ENCODE measurements at places on chromosomes 16 and 17.

DNA sequence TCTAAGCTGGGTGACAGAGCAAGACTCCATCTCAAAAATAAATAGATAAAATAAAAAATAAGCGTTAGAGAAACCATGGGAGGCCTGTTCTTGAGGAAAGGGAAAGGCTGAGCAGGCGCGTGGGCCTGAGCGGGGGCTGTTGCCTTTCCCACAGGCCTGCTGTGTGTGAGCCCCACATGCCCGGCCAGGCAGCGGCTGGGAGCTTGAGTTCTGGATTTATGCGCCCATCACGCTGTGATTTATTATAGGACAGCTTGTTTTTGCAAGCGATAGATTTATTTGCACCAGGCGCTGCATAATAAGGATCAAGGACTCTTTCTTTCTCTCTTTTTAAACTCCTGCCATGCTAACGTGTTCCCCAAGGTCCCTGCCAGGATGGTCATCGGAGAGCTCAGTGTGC lies 14.8 kb upstream of the WFDC1 start:
- no peak for DNase-seq

DNA sequence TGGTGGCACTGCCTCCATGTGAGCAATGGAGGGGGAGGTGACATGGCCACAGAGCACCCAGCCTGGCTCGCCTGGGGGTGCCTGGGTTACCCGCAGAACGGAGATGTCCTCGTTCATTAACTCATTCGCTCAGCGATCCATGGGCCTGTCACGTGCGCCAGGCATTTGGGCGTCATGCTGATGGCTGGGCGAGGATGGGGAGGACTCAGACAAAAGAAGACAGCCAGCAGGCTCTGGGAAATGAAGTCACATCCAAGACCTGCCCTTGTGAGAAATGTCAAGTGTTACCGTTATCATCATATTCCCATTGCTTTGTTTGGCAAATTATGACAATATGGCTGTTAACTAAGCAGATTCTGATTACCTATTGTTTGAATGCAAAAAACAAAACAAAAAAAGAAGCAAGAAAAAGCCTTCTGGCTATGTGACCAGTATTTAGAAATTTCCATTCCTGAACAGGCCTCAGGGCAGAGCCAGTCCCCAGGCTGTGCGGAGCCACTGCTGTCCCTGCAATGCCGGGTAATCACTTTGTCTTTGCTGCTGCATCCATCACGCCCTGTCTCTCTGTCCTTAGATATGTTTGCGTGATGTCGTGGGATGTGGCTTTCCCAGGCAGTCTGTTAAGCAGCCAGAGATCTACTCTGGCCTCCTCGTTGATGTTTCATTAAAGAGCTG lies 57.9 kb downstream of the CMIP start:
- DNase-seq: no peak

DNA sequence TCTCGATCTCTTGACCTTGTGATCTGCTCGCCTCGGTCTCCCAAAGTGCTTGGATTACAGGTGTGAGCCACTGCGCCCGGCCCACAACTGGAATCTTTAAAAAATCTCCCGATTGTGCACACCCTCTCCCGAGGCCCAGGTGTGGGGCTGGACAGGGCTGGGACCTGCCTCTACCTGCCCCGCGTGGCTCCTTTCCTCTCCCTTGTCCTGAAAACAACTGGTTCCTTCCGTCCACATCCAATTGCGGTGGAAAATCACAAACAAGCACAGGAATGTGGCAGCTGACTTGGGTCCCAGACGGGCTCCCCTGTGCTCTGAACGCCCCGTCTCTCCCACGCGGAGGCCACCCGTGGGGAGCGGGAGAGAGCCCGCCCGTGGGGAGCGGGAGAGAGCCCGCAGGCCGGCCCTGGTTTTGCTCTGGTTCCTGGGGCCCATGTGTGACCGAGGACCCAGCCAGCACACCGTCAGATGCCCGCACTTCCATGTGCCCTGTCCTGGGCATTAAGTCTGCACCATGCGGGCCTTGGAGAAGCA lies 3.0 kb upstream of the TMEM204 start:
- no peak for DNase-seq

- peak; percentile 50 for DNase-seq
Measured at GRCh38 chr17:35797370-35797769, 1.9 kb upstream of the MMP28 start.

DNA sequence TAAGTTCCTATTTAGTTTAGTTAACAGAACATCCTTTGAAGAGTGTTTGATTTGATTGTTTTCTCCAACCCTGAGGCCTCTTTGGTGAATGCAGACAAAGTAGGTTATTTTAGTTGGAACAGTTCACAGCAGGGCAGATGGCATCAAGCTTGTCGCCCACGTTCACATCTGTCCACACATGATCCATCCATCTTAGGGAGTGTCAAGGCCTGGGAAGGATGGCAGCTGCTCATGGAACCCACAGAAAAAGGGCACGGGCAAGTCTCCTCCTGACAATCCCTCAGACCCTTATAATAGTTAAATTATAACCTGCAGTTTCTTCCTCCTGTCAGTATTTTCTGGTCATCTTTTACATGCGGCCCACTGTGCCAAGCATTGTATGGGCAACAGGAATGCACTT lies 60.2 kb downstream of the KNOP1 start:
- DNase-seq: no peak

DNA sequence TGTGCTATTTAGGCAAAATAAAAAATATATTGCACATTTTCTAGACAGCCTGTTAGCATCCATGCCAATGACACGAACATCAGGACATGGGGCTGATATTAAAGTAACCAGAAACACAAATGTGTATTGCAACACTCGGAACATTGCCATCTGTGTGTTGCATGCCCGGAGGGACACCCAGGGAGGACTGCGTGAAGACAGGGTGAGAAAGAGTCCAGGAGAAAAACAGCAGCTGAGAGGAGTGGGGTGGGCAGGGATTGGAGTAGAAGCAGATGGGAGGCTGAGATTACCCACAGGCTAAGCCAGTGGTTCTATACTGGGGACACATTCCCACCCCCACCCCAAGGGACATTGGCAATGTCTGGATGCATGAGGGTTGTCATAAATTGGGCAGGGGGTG lies 114.8 kb downstream of the GRIN2A start:
- DNase-seq: no peak

DNA sequence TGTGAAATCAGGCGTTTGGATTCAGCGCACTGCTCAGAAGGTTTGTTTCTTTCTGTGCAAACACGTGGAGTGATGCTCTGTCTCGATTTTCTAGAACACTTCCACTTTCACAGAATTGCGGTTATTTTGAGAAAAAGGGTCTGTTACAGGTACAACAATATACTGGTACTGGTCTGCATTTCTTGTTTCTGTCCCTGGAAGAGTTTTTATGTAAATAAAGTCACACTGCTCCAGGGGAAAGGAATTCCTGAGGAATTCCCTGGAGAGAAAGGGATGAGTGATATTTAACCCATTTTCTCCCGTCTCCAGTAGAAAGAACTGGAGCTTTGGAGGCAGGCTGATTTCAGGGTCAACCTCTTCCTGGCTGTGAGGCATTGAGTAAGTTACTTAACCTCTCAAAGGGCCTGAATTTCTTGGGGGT lies 16.2 kb upstream of the RMI2 start:
- DNase-seq: no peak

- DNase-seq: no peak
Measured at GRCh38 chr16:81523387-81524115, 78.9 kb downstream of the CMIP start.

GRCh38 chr17:75720656-75721462 lies at the start of gene ITGB4:
ITGB4 (plus strand) TSS chr17:75721459; CDS start chr17:75724704, 3,245 bp downstream.
- DNase-seq: peak; percentile 74

DNA sequence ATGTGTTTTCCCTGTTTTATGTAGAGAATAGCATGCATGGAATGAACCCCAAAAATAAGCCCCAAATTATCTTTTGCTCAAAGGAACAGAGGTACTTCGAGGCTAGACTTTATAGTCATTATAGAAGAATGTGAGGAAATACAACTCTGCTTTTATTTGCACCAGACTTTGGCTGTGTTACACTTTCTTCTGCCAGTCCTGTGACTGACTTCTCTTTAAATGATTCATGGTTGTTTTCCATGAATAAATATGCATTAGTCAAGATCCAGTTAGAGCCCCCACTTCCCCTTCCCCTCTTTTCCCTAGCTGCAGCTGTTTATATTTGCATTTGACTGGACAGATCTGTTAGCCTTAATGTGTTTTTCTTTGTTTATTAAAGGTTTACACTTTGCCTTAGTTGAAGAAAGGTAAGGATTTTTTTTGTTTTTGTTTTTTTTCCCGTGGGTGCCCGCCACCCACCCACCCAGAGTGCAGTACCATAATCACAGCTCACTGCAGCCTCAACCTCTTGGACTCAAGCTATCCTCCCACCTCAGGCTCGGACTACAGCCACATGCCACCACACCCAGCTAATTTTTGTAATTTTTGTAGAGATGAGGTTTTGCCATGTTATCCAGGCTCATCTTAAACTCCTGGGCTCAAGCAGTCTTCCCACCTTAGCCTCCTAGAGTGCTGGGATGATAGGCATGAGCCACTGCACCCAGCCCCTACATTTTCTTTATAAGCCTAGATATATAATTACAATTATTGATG lies 152.6 kb downstream of the CYB561 start:
- DNase-seq: no peak

- no peak for DNase-seq
Measured at GRCh38 chr17:35555691-35556090, 4.9 kb downstream of the SLFN14 start.

DNA sequence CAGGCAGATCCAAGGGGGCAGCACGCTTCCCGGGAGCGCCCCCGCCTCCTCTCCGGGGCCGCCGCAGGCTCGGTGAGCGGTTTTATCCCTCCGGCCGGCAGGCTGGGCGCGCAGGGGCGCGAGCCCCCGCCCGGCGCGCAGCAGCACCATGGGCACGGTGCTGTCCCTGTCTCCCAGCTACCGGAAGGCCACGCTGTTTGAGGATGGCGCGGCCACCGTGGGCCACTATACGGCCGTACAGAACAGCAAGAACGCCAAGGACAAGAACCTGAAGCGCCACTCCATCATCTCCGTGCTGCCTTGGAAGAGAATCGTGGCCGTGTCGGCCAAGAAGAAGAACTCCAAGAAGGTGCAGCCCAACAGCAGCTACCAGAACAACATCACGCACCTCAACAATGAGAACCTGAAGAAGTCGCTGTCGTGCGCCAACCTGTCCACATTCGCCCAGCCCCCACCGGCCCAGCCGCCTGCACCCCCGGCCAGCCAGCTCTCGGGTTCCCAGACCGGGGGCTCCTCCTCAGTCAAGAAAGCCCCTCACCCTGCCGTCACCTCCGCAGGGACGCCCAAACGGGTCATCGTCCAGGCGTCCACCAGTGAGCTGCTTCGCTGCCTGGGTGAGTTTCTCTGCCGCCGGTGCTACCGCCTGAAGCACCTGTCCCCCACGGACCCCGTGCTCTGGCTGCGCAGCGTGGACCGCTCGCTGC lies 832 bp downstream of the CDK5R1 start:
- DNase-seq: peak; percentile 77

GRCh38 chr17:48055531-48056245 lies 7.5 kb downstream of the NFE2L1 start:
- peak; percentile 70 for DNase-seq
